ENCODE measurements at places on chromosomes 11 and 22.

DNA sequence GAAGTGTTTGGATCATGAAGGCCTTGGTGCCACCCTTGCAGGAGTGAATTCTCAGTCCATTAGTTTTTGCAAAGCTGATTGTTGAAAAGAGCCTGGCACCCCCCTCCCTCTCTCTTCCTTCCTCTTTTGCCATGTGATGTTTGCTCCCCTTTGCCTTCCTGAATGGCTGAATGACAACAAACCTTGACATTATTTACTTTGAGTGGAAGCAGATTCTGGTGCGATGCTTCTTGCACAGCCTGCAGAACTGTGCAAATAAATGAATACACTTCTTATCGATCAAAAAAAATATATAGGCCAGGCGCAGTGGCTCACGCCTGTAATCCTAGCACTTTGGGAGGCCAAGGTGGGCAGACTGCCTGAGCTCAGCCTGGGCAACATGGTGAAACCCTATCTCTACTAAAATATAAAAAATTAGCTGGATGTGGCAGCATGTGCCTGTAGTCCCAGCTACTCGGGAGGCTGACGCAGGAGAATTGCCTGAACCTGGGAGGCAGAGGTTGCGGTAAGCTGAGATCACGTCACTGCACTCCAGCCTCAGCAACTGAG, 2.0 kb upstream of the NARS2 start:
- no peak for DNase-seq

DNA sequence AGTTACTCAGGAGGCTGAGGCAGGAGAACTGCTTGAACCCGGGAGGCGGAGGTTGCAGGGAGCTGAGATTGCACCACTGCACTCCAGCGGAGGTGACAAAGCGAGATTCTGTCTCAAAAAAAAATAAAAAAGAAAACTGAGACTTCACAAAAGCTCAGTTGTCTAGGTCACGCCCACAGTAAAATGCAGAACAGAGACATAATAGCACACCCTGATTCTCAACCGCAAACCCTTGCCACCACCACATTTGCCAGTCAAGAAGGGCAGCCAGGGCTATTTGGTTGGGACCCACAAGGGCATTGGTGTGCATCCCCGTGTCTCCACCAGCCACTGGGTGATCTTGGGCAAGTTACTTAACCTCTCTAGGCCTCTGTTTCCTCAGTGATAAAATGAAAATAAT, 25.4 kb downstream of the CREB3L1 start:
- DNase-seq: no peak

GRCh38 chr22:31062566-31063230, 18.4 kb upstream of the SMTN start:
- no peak for DNase-seq

- no peak for DNase-seq
These were observed 35.5 kb upstream of the VWA5A start for GRCh38 chr11:124079631-124080326.

DNA sequence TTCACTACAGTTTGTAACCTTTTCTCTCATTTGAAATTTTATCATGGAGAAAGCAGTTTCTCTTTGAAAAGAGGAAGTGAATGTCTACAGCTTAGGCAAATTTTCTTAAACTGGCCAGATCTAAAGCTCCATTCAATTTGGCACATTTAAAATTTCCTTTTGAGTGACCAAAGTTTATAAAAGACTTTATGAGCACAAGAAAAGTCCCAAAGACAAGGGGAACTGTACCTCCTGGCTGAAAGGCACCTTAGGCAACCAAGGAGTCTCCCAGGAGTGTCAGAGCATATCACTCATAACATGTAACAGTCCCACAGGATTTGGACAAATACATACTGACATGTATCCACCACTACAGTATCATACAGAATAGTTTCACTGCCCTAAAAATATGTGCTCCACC, 41.3 kb downstream of the NARS2 start:
- no peak for DNase-seq

DNA sequence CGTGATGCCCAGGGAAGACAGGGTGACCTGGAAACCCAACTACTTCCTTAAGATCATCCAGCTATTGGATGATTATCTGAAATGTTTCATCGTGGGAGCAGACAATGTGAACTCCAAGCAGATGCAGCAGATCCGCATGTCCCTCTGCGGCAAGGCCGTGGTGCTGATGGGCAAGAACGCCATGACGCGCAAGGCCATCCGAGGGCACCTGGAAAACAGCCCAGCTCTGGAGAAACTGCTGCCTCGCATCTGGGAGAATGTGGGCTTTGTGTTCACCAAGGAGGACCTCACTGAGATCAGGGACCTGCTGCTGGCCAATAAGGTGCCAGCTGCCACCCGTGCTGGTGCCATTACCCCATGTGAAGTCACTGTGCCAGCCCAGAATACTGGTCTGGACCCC, 43.5 kb upstream of the DAGLA start:
- no peak for DNase-seq
